ENCODE measurements at places on chromosomes 3 and 15.
A peak's percentile ranks its signal among the peaks of the same experiment; 100 is the strongest.

- DNase-seq, result no peak
These were observed 2.3 kb downstream of the SERF2 start for GRCh38 chr15:43794269-43795037.

GRCh38 chr15:35445891-35446290 lies 100.1 kb downstream of the DPH6 start:
- no peak for DNase-seq

- DNase-seq, result no peak
These were observed 20.8 kb downstream of the VGLL4 start for GRCh38 chr3:11622586-11623550.

DNA sequence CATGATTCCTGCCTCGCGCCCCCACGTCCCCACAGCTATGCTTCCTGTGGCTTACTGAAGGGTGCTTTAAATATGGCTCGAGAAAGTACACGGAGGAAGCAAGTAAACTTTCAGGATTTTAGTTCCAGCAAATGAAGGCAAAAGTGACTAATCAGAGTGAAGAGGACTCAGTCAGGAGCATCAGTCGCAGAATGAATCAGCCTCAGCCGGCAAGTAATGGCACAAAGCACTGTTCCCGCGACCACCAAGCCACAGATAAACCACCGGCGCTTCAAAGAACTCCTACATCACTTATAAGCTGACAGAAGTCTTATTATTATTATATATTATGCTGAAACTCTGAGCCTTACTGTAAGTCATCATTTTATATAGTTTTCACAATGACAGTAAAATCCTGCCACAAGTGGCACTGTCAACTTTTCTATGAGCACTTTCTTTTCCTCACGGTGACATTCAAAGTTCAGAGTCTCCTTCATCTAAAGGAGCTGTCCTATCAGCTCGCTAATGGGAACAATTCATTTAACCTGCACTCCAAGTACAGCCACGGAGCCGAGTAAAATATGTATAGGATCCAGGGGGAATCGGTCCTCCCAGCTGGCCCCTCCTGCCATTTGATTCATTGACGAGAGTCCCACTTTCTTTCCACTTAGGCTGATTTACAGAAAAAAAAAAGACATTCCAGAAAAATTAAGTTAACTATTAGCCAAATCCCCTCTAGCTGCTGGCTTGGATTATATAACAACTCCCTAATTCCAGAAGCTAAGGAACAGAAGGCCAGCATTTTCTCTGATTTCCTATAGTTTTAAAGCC lies 217.0 kb upstream of the ICE2 start:
- peak; percentile 92 for DNase-seq
